Epithelial cell of proximal tubule (primary cell): ENCODE measurements at places on chromosomes 3 and 15.

DNA sequence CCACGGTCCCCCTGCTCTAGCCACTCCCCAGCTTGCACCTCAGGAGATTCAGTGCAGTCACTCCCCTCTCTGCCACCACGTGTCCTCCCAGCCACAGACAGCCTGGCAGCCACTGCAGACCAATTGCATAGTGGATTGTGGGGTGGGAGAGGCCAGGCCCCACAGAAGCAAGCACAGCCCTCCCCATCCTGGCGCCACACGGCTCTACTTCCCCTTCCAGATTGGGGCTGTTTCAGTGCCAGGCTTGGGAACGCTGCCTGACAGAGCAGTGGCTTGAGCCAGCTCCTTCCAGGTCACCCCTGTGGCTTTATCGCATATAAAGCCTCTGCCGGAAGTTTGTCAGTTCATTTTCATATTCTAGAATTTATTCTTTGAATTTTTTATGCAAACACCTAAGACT lies 90.7 kb downstream of the TMEM266 start:
- DNase-seq, result no peak

GRCh38 chr15:76333720-76334437 lies 2.7 kb upstream of the ISL2 start:
- DNase-seq, result no peak

- DNase-seq, result no peak
Measured at GRCh38 chr3:55066551-55067047, 138.7 kb upstream of the LRTM1 start.

GRCh38 chr3:83457551-83457950 lies 1501.2 kb upstream of the CADM2 start:
- DNase-seq, result no peak

- peak; percentile 59 for DNase-seq
Measured at GRCh38 chr3:114718898-114719210, 425.0 kb downstream of the TIGIT start.

- no peak for DNase-seq
Measured at GRCh38 chr3:12588039-12589009, 31.4 kb downstream of the MKRN2 start.

GRCh38 chr3:188294113-188294512 lies 140.2 kb downstream of the LPP start:
- no peak for DNase-seq

GRCh38 chr15:68277131-68277602 lies 378 bp upstream of the FEM1B start:
- no peak for DNase-seq

- no peak for DNase-seq
Measured at GRCh38 chr3:142332390-142332789, 107.0 kb upstream of the GK5 start.

- DNase-seq, result no peak
Measured at GRCh38 chr3:188331166-188331565, 177.2 kb downstream of the LPP start.

DNA sequence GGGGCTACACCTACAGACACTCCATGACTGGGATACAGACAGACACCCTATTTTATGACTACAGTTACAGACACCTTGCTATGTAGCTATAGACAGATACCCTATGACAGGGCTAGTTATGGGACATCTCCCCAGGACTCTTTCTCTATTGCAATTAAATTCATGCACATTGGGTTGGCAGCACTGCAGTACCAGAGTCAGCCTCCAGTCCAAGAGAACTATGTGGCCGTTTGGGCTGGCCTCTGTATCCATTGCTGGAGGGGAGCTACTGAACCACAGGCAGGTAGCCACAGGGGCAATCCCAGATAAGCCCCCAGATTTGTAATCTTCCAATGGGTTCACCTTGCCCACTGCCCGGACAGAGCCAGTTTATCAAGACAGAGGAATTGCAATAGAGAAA lies 108.4 kb upstream of the SPATA16 start:
- DNase-seq, result no peak
